ENCODE measurements at places on chromosomes 11 and 22.

DNA sequence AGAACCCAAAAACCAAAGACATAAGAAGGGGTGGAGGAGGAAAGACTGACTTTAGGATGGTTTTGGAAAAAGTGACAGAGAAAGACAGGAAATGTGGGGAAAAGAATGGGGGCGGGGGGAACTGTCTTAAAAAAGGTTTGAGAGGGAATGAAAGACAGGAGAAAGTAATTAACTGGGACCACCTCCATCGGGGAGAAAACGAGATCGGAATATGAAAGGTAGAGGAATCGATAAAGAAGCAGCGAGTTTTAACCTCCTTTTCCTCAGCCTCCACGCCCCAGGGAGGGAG lies 524 bp downstream of the MTMR2 start:
- no peak for DNase-seq

DNA sequence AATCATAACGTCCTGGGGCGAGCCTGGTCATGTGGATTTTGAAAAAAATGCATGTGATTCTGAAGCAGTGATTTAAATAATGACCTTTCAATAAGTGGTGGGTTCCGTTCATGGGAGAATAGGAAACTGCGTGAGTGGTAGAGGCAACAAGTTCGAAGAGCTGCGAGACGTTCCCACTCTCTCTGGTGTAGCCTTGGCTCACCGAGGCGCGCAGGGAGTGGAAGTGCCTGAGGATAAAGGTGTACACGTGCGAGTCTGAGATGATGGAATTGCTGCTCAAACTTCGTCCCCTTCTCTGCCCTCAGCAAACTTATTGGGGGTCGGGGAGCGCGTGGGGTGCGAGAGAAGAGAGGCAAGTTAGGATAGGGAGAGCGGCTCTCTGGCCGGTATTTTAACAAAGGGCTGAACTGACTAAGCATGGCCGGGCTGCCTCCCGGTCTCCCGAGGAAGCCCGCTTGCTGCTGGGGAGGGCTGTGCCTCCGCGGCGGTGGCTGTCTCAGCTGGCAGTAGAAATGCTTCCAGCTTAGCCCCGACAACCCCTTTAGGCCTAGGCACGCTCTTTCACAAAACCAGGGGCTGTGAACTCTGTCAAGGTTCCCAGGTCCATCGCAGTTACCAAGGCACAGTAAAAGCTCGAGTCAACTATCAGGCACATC lies 875 bp upstream of the STT3A start:
- no peak for DNase-seq

DNA sequence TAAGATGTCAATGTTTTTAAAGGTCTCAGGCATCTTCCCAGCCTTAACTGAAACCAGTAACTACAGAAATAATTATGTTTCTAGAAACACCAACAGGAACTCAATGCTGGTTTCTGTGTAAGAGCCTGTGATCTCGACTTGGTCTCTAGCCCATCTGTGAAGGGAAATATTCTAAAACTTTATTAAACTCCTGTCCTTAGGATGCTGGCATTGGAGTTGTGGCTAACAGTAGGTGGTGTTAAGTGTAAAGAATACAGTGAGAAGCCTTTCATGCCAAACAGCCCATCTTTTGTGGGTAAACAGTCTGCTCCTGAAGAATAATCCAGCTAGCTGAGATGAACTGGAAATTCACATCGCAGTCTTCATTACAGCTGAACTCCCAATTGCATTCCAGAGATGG lies 133.2 kb downstream of the ADAMTS15 start:
- DNase-seq, result no peak

GRCh38 chr22:29268511-29269229 lies 602 bp downstream of the EWSR1 start:
- DNase-seq, result no peak

GRCh38 chr11:87325490-87325872 lies 287.7 kb downstream of the TMEM135 start:
- no peak for DNase-seq
